ENCODE measurements at places on chromosomes 5 and 9.

DNA sequence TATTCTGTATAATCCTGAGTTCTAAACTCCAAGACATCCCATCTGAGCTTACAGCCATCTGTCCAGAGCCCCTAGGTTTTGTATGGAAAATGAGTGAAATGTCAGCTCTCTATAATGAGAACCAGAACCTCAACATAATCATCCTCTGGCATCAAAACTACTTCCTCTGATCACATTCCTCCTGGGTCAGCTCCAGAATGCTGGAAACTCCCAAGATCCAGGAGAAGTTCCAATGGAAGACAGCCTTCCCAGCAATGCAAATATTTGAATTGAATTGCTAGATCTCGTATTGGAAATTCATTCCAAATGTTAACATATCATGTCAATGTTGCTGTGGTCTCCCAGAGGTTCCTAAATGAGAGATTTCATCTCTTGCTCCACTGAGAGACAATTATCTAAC, 23.8 kb downstream of the C9 start:
- DNase-seq, result no peak

GRCh38 chr9:104090578-104090977, 3.5 kb upstream of the SMC2 start:
- DNase-seq, result no peak

- DNase-seq, result no peak
These were observed 55.1 kb downstream of the LHFPL2 start for GRCh38 chr5:78593465-78593864.

- no peak for DNase-seq
These were observed 706.3 kb downstream of the KCTD16 start for GRCh38 chr5:144876990-144877389.

- DNase-seq, result no peak
These were observed 46.3 kb downstream of the NNT start for GRCh38 chr5:43649256-43649655.

DNA sequence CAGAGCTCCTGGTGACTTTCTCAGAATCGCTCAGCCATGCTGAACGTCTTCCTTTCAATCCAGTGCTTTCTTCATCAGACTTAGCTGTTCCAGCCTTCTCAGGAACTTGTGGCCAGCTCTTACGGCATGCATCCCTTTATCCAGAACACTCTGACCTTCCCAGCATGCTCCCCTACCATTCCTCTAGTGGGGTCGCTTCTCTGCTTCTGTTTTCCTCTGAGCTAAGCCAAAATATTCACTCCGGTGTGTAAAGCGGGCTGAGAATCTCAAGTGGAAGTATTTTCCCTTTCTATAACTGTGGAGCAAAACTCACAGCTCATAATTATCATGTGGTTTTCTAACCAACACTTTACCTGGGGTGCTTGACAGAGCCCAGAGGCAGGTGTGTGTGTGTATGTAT, 6.2 kb downstream of the DCANP1 start:
- DNase-seq, result no peak

GRCh38 chr9:7500521-7500920, 299.1 kb downstream of the DMAC1 start:
- no peak for DNase-seq

GRCh38 chr5:147055089-147055826, 176.7 kb upstream of the PPP2R2B start:
- no peak for DNase-seq

- DNase-seq, result peak; percentile 32
These were observed 106.0 kb downstream of the PHF2 start for GRCh38 chr9:93682155-93682968.

- no peak for DNase-seq
These were observed 291.1 kb upstream of the ZNF608 start for GRCh38 chr5:125037530-125037929.

DNA sequence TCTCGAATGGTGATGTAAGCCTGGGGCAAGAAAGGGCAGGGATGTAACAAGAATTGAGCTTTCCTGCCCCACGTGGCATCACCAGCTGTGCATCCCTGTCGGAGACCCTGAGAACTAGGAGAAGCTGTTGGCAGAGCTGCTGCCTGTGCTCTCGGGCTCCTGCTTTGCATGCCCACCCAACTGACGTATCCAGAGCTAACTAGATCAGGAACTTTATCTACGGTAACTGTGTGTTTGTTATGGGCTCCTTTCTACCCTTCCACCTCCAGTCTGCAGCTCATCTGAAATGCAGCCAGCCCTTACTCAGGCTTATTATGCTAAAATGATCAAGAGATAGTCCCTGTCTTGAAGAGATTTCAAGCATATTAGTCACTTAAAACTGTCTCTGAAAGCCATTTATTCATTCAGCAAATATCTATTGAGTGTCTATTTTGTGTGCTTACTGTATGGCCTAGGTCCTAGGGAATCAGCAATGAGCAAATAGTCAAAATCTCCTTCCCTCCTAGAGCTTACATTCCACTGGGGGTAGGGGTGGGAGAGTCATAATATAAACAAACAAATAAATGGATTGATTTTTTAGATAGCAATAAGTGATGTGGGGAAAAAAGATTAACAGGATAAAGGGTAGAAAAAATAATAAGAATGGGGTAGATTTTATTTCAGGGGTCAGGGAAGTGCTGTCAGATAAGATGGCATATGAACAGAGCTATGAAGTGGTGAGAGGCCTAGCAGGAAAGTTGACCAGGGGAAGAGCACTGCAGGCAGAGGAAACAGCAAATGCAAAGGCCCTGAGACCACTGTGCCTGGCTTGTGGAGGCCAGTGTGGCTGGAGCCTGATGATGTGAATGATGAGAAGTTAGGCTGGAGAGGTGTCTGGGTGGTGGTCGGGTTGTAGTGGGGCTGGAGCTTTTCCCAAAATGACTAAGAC, 118.2 kb downstream of the GALNT10 start:
- DNase-seq, result no peak

GRCh38 chr5:50655810-50656205, 10.6 kb upstream of the PARP8 start:
- DNase-seq, result no peak

Measured in naive thymus-derived CD8-positive, alpha-beta T cell (primary cell).